ENCODE measurements at places on chromosomes 3 and 15.
A peak's percentile ranks its signal among the peaks of the same experiment; 100 is the strongest.

DNA sequence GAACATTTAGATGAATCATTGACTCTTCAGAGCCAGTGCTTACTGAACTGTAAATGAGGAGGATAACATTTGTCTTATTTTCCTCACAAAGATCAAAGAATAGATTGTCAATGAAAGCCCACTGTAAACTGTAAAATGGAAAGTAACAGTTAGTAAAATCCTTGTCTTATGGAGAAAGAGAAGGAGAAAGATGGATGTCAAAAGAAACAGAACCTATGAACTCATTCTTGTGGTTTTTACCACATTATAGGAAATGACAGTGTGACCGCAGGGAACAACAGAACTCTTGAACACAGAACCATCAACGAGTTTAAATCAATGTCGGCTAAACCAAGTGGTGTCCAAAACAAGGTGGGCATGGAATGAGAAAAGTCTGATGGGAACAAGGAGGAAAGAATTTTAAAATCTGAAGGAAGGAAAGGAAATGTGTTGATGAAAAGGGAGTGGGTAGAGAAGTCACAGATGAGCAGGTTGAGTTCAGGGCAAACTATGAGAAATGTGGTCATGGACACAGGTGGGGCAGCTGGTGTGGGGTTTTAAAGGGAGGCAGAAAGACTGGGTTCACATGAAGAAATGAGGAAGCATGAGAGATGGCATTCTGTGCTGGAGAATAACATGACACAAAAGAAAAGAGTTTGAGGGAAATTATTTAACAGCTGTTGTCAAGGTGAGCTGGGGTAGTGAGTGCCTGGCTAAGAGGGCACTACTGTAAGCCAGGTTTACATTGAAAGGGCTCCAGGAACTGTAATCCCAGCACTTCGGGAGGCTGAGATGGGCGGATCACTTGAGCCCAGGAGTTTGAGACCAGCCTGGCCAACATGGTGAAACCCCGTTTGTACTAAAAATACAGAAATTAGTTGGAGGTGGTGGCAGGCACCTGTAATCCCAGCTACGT is 42.4 kb upstream of the ETV5 start:
- DNase-seq: peak; percentile 77

GRCh38 chr3:194633349-194634004 is at the start of gene TMEM44:
Gene TMEM44, minus strand, starts transcription at chr3:194633419. Its CDS starts 204 bp downstream, at chr3:194633215.
- peak; percentile 66 for DNase-seq

DNA sequence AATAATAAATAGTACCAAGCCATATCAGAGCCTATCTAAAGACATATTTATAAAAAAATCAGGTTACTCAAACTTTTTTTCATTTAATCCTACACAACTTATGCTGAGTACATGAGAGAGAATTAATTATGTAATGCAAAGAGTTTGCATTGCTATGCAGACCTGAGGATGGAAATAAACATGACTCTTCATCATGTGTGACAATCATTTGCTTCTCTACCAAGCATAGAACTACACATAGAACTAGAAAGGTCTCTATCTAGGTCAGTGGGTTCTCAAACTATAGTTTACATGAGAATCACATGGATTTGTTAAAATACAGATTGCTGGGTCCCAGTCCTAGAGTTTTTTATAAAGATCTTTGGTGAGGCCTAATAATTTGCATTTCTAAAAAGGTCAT is 86.8 kb downstream of the GBE1 start:
- no peak for DNase-seq

GRCh38 chr3:27166888-27167287 is 202.3 kb downstream of the NEK10 start:
- peak; percentile 66 for DNase-seq

DNA sequence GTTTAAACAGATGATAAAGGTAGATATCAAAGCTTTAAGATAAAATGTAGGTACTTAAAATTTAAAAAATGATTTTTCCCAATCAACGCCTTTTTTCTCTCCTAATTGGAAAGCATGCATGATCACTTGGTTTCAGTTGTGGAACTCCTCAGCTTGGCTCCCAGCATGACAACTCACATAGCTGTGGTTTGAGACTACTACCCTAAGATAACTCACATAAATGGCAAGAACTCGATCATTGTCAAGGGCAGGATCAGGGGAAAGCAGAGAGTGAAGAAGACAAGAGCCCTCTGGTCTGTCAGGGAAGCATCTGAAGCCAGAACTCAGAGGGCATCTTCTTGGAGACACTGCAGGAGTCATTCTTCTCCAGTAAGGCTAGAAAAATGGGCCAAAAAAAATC is 516.7 kb downstream of the NTRK3 start:
- DNase-seq: no peak

DNA sequence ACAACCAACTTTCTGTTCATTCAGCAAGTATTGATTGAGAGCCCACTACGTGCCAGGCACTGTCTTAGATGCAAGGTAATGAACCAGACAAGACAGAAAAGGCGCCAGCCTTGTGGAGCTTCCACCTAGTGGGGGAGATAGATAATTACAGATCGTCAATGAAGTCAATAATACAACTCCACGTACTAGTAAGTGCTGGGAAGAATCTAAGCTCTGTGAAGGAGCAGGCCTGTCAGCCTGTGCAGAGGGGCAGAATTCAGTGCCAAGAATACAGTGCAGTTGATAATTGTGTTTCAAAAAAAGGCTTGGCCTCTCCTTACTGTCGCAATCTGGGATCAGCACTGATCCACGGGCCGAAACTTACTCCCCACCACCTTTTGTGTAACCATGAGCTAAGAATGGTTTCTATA is 186.3 kb downstream of the FEZF2 start:
- DNase-seq: peak; percentile 32

DNA sequence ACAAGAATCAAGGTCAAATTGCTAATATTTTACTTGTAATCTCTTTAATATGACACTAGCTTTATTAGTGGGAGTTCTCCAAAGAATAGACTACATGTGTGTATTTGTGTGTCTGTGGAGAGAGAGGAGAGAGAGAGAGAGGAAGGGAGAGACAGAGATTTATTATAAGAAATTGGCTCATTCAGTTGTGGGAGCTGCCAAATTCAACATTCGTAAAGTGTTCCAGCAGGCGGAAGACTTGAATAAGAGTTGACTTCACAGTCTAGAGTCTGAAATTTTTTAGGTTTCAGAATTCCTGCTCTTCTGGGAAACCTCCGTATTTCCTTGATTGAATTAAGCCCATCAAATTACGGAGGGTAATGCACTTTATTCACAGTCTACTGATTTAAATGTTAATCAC is 4.7 kb upstream of the CLDN1 start:
- no peak for DNase-seq

GRCh38 chr15:60384526-60385126 is 13.2 kb downstream of the ANXA2 start:
- no peak for DNase-seq

DNA sequence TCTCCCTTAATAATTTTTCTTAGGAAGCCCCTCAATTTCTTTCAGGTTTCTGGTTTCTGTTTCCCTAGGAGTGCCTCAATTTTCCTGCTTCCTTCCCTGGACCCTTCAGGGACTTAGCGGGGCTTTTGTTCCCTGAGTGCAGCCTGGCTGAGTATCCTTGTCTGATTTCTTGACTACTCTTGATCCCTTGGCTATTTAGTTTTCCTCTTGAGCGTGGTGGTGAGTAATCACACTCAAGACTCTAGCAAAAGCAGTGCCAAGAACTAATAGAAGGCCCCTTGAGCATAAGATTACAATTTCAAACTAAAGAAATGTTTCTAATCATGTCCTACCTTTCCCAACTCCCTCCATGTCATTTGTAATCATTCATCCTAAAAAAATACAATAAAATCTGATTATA is 94.3 kb upstream of the C3orf80 start:
- DNase-seq: no peak

GRCh38 chr15:100668348-100668745 is 66.0 kb downstream of the ASB7 start:
- DNase-seq: no peak

- no peak for DNase-seq
Observed at GRCh38 chr3:159667261-159667660, 321.4 kb upstream of the IL12A start.

- DNase-seq: no peak
Observed at GRCh38 chr15:70339571-70340493, 242.1 kb upstream of the TLE3 start.

- no peak for DNase-seq
Observed at GRCh38 chr15:46703020-46703861, 1014.1 kb upstream of the SEMA6D start.

DNA sequence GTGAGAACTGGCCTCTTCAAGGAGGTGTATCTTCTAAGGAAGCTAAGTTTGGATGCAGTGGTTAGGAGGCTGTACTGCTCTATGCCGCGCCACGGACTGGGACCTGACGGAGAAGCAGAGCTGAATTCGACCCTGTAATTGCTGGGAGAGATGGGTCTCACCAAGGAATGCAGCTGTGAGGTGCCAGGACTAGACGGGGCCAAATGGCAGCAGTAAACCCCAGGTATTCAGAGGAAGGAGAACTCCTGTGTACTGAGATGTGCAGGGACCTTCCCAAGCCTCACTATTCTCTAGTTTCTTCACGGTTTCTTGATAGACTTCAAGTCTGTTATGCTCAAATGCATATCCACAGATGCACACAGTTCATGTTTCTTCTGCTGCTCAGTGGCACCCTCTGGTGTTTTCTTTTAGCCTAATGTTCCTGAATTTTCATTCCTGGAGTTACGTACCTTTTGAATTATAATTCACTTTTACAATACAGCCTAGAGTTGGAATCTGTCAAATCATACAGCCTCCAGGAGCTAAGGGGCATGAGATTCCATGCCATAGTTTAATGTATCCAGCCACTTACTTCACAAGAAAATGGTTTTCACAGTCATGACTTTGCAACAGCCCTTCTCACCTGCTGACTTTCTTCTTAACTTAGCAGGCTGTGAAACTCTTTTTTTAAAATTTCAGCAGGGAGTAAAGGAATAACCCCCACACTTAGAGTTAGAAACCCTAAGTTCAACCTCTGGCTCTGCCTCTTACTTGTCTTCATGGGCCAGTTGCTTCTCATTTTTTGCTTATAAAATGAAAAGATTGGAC is 61.8 kb downstream of the GLDN start:
- peak; percentile 10 for DNase-seq

DNA sequence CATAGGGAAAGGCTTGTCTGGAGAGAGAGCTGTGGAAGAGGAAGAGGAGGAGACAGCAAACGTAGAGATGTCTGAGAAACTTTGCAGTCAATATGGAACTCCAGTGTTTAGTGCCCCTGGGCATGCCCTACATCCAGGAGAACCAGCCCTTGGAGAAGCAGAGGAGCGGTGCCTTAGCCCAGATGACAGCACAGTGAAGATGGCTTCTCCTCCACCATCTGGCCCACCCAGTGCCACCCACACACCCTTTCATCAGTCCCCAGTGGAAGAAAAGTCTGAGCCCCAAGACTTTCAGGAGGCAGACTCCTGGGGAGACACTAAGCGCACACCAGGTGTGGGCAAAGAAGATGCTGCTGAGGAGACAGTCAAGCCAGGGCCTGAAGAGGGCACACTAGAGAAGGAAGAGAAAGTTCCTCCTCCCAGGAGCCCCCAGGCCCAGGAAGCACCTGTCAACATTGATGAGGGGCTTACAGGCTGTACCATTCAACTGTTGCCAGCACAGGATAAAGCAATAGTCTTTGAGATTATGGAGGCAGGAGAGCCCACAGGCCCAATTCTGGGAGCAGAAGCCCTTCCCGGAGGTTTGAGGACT is 6.9 kb downstream of the MAP1A start:
- no peak for DNase-seq

DNA sequence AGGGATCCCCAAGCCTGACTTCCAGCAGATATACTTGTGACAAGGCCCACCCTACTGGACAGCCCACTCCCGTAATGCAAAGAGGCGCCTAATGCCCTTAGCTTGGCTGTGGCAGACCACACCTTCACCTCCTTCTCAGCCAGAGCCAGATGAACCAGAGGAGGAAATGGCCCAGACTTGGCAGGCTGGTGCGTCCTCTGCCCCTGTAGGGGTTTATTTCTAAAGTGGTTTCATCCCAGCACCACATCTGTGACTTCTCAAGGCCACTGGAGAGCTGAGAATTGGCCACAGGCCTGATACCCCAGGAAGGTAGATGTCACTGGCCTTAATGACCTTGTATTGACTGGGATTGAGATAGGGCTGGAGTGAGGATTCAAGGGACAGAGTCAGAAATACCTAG is 29.5 kb downstream of the BOC start:
- DNase-seq: no peak

DNA sequence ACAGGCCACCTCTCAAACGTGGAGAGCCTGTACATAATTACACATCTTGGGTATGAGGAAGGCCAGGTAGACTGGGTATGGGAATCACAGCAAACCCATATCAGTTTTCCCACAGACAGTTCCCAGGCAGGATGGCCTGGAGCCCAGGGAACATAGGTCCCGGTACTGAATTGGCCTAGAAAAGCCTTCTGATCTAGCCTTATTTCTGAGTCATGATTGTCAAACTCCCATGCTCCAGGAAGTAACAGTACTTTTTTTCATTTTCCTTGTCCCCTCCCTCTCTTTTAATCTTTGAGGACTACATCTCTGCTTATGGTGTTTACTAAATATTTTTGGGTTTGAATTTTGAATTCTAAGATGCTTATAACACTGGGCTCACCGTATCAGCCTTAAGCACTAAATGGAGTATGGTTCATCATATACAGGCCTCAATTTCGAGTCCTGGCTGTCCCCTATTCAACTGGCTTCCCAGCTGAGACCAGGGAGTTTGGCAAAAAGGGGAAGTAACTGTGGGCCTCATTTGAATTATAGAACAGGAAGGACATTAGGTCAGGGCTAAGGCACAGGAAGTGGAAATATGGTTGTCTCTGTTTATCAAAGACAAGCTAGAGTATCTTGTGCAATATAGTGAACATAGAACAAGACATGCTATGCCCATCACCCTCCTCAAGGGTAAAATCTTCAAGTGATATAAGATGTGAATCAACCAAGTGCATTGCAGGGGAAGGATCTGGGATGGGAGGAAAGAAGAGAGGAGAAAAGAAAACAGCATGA is 494.6 kb downstream of the NTRK3 start:
- DNase-seq: no peak

All from Jurkat, Clone E6-1 (cell line).